NK-92 treated with Interleukin-12 subunit alpha and Interleukin-12 subunit beta, amount 100 ng/mL, for 24 hours (cell line): ENCODE measurements at places on chromosomes 2 and 18.

DNA sequence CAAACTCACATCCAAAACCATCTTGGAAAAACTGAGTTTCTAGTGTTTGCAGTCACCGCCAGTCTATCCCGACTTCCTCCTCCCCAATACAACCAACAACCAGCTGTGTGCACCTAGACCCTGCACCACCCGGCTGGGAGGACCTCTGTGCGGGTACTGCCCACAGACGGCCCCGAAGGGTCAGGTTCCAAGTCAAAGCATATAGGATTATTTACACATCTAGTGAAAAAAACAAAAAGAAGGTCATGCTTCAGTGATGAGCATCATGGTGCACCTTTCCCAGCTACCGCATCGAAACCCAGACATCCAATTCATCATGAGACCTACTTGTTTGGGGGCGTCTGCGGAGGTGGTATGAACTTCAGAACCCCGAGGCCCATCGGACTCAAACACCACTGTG lies 124.8 kb downstream of the ZNF516 start:
- no peak for DNase-seq

DNA sequence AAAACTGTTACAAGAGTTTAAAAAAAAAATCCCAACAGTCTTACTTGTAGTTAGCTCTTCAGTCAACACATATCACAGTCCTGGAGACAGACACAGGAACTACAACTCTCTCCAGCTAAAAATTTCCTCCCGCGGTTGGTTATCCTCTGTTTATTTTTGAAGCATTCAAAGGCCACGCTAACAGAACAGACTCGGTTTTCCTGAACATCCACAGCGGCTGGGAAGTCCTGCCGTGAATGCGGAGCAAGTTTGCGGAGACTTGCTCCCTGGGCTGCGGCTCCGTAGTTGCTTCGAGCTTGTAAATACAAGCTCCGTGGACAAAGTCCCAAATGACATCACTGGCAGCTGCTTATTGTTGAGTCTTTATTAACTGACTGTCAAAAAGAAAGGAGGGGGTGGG lies at the start of gene NCKAP5:
Gene NCKAP5, minus strand, starts transcription at position 292 of the 400 bp plus-strand sequence. CDS start 50,937 bp downstream, outside the sequence.
- DNase-seq = no peak

DNA sequence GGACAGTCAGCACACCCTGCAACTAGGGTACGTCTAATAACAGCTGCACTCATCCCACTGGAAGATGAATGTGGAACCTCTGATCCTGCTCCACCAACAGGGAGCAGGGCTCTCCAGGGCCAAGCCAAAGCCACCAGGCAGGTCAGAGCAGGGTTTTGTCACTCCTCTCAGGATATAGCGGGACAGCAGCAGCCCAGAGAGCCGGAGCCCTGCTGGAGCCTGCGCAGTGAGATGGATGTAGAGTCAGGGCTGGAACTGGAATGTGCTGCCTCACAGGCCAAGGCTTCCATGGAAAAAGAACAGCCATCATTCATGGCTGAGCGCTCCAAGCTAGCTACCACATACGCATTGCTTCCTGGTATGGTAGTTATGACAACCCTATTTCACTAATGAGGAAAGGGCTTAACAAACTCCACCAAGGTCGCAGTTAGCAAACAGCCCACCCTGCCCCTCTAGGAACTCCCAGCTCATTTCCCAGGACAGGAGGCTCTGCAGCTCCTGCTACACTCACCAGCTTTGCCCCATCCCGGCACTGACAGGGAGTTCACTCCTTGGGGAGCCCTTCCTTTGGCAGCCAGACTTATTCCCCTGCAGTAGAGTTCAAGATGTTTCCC lies 85.2 kb downstream of the HS1BP3 start:
- no peak for DNase-seq

- no peak for DNase-seq
Observed at GRCh38 chr2:73289304-73289703, 4.0 kb downstream of the EGR4 start.

DNA sequence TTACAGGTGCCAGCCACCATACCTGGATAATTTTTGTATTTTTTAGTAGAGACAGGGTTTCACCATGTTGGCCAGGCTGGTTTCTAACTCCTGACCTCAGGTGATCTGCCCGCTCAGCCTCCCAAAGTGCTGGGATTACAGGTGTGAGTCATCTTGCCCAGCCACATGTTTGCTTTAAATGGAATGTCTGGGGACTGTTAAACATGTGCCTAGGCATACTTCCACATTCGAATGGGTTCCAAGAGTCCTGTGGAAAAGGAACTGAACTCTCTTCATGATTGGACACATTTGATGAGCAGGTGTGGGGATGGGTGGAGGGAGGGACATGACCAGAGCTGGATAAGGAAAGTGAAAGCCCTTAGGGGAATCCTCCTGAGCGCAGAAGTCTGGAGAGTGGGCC lies 58.4 kb upstream of the GREB1L start:
- DNase-seq = no peak

DNA sequence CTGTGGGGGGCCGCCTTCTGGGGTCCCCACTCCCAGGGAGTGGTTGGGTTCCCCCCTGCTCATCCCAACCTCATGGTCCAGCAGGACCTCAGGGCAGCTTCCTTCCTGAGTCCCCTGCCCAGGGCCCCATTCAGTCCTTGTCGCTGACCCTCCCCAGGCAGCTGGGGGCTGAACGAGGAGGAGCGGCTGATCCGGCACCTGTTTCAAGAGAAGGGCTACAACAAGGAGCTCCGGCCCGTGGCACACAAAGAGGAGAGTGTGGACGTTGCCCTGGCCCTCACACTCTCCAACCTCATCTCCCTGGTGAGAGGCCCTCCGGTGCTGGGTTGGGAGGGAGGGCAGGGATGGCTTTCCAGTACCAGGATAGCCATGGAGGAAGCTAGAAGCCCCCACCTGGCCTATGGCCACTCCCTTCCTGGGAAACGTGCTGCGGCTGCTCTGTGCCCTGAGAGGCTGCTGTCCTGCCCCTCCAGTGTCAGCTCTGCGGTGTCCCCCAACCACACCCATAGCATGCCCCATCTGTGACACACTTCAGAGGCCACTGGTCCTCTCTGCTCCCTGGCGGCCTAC lies 497 bp downstream of the CHRND start:
- DNase-seq = no peak

DNA sequence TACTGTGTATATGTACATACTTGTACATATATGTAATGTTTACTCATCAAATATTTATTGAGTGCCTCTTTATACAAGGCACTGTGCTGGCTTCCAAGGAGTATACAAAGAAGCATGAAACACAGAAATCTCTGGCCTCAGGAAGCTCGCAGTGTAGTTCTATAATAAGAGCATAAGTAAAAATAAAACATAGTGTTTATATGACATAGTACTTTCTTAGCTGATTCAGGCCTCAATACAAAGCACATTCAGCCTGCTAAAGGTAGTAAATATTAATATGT lies 13.9 kb downstream of the STAMBP start:
- no peak for DNase-seq

DNA sequence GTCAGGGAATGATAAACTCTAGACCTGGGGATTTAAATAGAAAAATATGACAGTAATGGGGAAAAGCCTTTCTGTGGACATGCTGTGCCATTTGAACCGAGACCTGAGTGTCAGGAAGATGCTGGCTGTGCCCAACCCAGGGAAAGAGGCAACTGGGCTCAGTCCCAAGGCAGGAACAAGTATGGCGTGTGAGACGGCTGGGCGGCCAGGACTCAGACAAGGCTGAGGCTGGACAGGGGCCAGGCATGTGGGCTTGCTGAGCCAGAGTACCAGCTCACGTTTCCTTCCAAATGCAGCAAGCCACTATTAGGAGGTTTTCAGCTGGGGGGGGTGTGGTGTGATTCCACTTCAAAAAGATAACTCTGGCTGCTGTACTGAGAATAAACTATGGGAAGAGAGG lies 92.4 kb downstream of the INPP5D start:
- DNase-seq = no peak

DNA sequence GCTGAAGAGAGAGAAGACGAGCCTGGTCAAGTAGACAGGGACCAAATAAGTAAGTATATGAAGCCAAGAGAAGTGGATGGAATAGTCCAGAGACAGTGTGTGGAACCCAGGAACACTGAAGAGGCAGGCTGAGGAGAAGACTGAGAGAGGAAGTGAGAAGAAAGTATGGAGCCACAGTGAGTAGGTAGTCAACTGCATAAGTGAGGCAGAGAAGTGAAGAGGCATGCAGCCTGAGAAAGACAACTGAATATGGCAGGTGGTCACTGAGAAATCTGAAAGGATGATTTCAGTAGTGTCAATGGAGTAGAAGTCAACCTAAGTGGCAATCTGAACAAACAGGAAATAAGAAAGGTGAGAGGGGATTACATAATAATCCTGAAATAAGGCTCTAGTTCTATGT lies 55.4 kb downstream of the CWC22 start:
- DNase-seq = no peak

- DNase-seq = no peak
Observed at GRCh38 chr18:43061816-43062215, 53.7 kb downstream of the RIT2 start.

GRCh38 chr2:46554397-46554796 lies 75.0 kb downstream of the TMEM247 start:
- no peak for DNase-seq

DNA sequence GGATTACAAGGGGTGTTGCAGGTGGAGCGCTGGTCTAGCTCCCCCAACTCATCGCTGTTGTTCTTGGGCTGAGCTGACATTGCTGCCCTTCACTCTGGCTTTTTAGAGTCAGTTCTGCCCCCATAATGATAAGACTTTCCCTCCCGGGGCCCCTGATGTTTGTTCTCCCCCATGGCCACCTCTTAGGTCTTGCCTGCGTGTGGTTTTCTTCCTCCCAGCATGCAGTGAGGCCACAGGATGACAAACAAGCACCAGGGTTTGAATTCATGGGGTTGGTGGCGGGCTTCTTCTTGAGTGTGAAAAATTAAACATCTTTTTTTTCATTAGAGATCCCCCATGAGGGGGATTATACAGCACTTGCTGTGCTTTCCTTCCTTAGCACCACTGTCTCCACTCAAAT lies 74.1 kb downstream of the CTAGE1 start:
- DNase-seq = no peak

- DNase-seq = peak; percentile 9
Observed at GRCh38 chr2:105888625-105889024, 143.9 kb downstream of the NCK2 start.

DNA sequence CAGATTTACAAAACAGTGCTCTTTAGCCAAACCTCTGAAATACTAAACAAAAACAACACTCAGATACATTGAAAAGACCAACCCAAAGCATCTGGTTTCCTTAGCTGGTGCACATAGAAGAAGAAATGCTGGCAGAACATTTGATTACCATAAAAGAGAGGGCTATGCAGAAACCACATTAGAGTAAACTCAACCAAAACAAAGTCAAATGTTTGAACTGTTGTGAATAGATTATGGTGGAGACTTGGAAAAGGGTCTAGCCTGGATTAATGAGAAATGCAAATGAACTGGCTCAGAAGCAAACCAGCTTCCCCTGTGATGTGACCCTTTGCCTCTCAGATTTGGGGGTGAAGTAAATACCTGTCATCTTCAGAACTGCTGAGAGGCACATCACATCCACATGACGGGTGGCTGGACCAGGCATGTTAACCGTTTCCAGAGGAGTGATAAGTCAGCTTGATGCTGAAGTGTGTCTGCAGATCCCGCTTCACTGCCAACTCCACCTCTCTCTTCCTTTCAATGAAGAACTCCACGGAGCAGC lies 153.0 kb downstream of the NRP2 start:
- DNase-seq = no peak

DNA sequence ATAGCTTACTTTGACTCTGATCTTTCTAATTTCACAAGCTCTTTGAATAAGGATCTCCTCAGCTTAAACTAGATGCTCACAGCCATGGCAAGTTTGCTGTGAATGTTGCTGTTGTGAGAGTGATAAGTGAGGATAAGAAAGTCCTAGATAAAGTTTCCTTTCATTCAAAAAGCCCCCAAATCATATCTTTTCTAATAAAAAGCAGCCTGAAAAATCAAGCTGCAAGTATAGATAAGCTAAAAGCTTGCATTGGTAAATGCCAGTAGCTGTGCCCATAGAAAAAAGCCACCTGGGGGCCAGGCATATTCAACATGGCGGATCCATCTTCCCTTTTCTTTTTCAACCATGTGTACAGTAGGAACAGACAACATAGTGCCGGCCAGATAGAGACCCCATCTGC lies 4.3 kb downstream of the NLRC4 start:
- no peak for DNase-seq

GRCh38 chr2:70767079-70767698 lies 811 bp downstream of the ADD2 start:
- no peak for DNase-seq

DNA sequence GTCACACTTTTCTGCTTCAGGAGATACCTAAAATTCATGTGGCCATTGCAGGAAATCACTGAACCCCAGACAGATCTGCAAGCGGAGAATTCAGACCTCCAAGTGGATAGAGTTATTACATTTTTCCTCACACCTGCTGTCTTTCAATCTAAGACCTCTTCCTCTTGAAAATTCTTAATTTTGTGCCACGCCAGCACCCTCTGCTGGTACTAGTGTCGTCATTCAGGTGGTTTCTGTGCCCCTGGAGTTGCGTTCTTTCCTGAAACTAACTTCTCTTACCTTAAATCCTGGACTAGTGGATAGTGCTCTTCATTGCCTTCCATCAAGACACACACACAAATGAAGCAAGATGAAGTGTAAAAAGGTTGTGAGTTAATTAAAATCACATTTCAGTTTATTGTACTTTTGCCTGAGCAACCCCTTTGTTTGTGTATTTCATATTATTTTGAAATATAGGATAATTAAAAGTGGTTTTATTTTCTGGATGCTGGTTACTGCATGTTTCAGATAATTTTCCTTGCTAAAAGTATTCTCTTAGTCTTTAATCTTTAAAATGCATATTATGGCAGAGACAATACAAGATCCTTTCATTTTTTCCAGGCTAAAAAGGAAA lies 1.6 kb upstream of the DNER start:
- no peak for DNase-seq

DNA sequence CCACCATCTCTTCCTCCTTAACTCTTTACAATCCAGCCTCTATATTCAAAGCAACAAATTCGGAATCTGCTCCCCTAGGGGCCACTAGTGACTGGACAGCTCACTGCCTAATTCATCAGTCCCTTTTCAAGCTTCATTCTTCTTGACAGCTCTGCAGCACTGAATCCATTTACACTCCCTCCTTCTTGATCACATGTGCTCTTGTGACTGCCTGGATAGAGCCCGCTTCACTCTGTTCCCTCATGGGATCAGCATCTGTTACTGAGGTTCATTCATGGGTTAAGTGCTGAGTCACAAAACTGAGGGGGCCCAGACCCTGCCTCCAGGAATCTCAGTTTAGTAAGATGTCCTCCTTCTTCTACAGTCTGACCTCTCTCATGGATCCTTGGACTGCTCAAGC lies 81.5 kb downstream of the CYRIA start:
- DNase-seq = no peak

- DNase-seq = no peak
Observed at GRCh38 chr18:55672574-55673361, 84.8 kb upstream of the TCF4 start.

DNA sequence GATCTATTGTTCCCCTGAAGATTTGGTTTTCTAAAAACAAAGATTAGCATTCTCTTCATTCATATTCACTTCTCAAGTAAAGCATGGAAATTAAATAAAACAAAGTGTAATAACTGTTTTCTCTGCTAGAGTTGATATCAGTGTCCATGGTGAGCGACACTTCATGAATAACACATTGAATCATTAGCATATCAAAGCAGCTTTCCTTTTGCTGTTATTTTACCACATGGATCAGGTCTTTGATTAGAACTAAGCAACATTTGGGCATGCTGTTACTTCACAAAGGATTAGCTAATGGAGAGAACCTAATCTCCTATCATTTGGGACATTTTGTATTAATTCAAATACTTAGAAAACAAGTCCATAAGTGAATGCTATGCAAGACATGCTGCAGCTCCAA lies 368.8 kb upstream of the CDH19 start:
- DNase-seq = no peak
